ENCODE measurements at places on chromosomes 16 and 17.

GRCh38 chr16:78375055-78375679 lies 275.7 kb downstream of the WWOX start:
- no peak for DNase-seq

DNA sequence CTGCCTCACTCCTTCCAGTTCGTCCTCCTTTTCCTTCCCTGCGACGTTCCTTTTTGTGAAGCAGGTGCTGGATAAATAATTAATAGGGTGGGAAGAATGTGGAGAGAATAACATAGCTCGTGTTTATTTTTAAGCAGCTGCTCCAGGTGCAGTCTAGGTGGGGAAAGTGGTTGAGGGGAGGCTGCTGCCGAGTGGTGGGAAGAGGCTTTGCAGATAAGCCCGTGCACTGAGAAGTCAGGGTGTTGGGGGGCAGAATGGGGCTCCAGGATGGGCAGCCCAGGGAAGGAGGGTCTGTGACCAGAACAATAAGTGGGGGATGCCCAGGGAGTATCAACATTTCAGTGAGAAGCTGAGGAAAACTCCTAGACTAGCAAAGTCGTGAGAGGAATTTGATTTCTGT lies 300.5 kb downstream of the CPPED1 start:
- no peak for DNase-seq

DNA sequence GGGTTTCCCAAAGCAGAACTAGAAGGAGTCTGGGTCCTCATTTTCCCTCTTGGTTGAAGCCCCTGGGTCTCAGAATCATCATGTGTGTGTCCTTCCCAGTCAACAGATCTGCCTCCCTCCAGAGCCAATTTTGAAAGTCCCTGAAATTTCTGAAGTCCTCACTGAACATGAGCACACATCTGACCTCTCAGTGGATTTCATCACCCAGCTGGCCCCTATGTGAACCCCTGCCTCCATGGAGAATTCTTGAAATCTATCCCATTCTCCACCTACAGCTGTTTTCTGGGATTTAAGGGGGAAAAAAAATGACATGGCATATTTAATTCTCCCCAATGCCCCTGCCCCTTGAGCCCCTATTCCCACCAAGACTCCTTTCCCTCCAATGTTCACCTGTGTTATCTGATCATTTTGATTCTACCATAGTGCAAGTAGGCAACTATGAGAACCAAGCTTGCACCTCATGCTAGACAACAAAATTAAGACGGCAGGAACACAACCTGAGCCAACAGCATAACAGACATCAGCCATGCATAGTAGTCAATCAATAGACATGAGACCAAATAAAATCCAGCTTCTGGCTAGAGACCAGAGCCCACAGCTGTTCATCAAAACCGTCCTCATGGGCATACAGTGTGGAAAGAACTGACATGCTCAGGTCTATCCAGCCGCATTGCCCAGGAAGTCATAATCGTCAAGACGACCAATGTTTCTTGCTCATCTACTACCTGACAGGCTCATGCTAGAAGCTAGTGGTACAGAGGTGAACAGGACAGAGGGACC lies 14.9 kb downstream of the SOX9 start:
- DNase-seq, result no peak

DNA sequence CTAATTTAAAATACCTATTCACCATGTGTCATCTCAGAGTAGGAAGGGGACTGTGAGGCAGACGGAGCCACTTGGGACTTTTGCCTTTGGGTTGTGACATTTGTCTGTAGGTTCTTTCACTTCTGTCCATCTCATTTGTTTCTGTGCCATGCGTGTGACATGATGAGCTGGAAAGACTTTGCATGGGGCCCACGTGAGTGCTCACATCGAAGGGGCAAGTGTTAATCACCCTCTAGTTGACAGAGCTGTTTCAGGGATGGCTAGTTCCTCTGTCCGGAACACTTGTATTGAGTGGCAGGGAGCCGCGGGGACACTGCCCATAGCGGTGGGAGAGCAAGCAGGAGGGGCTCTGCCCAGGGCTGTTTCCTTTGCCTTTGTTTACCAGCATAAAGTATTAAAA lies 112.0 kb downstream of the RPTOR start:
- no peak for DNase-seq

DNA sequence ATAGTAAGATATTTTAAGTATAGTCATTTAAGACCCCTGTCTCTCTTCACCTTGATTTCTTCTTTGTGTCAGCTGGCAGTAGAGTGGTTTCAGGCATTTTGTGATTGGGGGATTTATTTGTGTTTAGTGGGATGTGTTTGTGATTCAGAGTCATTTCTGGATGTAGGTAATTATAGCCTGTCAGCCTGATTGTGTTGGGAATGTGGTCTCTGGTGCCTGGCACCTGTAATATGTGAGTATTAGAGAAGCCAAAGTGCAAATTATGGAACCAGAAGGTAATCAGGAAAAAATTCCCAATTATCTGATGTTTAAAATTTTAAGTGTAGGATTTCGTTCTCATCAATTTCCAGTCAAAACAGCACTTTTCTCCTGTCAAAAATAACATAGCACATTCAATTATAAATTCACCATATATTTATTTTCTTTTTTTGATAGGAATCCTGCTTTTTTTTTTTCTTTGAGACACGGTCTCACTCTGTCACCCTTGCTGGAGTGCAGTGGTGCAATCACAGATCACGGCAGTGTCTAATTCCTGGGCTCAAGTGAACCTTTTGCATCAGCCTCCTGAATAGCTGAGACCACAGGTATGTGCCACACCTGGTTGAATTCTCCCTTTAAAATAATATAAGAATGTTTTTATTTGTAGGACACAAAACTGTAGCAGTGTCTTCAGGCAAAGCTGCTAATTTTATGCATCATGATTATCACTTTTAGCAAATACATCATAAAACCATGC lies 42.7 kb downstream of the ATF7IP2 start:
- DNase-seq, result no peak

GRCh38 chr17:752002-752619 lies at the start of gene GEMIN4:
Gene GEMIN4 (minus strand): TSS chr17:752264. CDS start chr17:752142, 122 bp downstream.
- DNase-seq, result peak; percentile 98

- no peak for DNase-seq
These were observed 9.2 kb upstream of the ABR start for GRCh38 chr17:1188812-1189504.

DNA sequence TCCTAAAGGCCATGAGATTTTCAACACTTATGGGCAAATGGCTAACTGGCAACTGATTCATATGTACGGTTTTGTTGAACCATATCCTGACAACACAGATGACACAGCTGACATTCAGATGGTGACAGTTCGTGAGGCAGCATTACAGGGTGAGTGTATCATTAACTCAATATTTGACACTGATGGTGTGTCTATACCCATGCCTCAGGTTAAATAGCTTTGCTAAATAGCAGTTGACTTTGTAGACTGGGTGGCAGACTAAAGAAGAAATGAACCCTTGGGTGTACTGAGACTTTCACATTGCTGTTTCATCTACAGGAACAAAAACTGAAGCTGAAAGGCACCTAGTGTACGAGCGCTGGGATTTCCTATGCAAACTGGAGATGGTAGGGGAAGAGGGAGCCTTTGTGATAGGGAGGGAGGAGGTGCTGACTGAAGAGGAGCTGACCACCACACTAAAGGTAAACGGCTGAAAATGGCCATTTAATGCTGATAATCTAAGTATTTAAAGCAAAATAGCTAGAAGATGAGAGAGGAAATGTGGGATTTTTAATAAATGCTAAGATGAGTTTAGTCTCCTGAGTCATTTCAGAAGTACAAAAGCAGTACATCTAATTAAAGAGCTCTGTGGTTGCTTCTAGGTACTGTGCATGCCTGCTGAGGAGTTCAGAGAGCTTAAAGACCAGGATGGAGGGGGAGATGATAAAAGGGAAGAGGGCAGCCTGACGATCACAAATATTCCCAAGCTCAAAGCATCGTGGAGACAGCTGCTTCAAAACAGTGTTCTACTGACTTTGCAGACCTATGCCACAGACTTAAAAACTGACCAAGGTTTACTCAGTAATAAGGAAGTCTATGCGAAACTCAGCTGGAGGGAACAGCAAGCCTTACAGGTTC lies 3.0 kb downstream of the SETD6 start:
- DNase-seq, result no peak

DNA sequence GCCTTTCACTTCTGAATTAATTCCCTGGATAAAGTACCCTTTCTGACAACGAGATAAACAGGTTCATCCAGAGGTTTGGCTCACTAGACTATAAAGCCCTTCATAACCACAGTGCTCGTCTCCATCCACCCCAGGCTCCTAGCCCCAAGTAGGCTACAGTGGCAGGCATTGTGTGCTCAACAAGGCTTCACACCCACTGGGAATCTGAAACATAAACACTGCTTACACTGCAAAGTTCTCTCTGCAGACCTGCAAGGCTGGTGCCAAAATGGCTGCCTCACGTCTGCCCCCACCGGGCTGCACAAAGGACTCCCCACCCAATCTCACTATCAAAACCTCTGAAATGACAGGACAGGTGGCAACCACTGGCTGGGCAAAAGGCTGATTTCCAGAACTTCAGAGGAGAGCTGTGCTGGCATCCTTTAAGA lies 5.1 kb upstream of the HLF start:
- no peak for DNase-seq

DNA sequence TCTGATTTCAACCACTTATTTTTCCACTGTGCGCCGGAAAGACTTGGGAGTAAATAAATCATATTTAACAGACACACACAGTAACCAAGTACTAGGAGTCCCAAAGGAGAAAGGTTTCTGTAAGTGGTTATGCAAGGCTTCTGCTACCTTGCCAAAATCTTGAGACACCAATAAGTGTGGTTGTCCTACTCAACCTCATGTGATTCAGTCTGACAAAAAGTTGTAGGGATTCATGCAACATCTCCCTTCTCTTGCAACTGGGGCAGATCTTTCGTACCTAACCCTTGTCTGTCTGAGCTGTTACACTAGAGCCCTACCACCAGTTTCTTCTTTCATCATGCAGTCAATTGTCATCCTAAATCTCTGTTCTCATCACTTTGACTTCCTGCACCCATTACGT lies 69.9 kb upstream of the NUDT7 start:
- DNase-seq, result no peak

DNA sequence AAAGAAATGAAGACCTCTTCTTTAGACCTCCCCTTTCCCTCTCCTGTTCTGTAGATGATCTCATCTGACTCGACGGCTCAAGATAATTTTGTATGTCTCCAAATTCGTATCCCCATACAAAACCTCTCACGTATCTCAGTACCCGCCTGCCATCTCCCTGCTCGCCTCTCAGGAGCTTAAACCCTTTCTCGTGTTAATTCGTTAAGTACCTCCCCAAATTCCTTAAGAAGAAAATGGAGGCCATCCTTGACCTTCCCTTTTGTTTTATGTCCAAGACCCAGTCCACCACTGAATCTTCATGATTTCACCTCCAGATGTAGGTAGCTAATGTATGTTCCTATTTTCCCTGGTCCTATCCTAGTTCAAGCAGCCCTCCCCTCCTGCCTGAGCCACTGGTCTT lies 41.6 kb downstream of the OR3A1 start:
- no peak for DNase-seq

- DNase-seq, result no peak
These were observed 29.8 kb downstream of the STAT3 start for GRCh38 chr17:42358434-42358833.

GRCh38 chr16:70750893-70751467 lies 50.0 kb downstream of the VAC14 start:
- no peak for DNase-seq

- no peak for DNase-seq
These were observed 7.1 kb downstream of the COL1A1 start for GRCh38 chr17:50194140-50194933.

DNA sequence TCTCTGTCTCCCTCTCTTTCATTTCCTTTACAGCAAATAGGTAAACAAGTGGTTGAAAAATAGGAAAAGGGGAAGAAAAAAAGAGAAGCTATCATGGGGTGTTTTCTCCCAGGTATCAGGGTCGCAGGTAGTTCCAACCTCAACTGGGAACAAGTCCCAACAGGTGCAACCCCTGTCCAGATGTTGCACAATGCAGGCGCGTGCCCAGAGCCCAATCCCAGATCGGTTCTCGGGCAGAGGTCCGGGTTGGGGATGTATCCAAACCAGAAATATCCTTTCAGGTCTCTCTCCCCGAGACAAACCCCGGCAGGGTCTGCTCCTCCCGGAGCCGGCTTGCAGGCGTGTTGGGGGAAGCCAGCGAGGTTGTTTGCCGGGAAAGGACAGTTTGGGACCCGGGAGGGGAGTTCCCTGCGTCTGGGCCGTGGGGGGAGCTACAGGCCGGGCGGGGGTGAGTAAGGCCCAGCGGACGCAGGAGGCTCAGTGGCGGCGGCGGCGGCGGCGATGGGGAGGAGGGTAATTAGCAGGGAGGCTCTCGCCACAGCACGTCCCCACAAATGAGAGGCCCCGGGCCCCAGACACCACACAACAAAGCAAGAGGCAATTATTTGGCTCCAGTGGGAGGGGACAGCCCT lies 21.2 kb upstream of the SP6 start:
- no peak for DNase-seq

DNA sequence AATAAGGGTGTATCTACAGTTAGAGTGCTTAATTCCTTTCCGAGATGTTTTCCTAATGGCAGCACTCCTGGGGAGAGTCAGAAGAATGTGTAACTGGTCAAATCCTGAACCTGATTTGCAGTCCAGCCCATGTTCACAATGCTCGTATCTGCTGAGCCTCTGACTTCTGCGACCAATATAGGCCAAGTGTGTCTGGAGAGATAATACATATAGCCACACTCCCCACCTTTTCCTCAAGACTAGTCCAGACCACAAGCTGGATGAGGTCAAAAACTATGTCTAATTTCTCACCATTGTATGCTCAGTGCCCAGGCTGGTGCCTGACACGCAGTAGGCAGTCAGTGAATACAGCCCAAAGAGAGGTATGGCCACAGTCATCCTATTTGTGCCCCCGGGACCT lies 58.0 kb downstream of the XYLT1 start:
- no peak for DNase-seq

DNA sequence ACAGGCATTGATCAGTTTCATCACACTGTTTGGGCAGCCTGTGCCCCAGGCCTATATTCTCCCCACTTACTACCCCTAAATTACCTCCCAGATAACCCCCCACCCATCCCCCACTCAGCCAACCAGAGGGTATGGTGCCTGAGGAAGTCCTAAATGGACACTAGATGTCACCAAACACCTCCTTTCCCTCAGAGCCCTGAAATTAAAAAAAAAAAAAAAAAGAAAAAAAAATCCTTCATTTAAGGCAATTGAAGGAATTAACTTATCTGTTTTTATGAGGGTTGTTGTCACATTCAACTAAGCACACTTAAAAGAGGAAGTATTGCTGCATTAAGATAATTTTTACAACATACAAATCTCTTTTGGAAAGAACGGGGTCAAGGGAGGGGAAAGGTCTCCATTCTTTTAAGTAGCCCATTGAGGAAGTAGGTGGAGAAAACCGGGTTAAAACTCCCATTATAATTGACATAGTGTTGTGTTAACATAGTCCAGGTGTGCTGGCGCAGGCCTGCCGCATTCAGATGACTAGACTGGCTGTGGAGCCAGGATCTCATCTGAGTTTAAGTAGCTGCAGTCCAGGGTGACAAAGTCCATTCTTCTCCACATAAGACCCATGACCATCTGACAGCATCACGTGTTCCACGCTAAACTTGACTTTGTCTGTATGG lies 46.3 kb downstream of the SNX11 start:
- no peak for DNase-seq

- no peak for DNase-seq
These were observed 30.3 kb upstream of the LRRC37A start for GRCh38 chr17:46264456-46265198.
